Ureter (tissue), 1 donor: ENCODE measurements at places on chromosomes 7 and 10. TPM values are rescaled to one million over a fixed set of nuclear protein-coding genes. Genes with fewer than 3 reads are reported as not detected.

The GJD4 gene
- not detected for total RNA-seq

The WDR86 gene
- 4.3 TPM for total RNA-seq

The C7orf57 gene
- total RNA-seq = 0.42 TPM

The DRGX gene
- not detected for total RNA-seq

The AKR1C8 gene
- not detected for total RNA-seq

The NME8 gene
- total RNA-seq = 1.5 TPM

The CUBN gene
- 2.4 TPM for total RNA-seq

The IFIT1 gene
- total RNA-seq = 4.1 TPM

The LANCL2 gene
- 16.8 TPM for total RNA-seq

The COG5 gene
- total RNA-seq = 63.4 TPM

The ABCA13 gene
- total RNA-seq = 5.2 TPM

The NRP1 gene
- total RNA-seq = 68.3 TPM

The PON3 gene
- 5.5 TPM for total RNA-seq

The PRSS2 gene
- total RNA-seq = not detected

The ZNF365 gene
- total RNA-seq = 0.21 TPM

The UMAD1 gene
- 19.2 TPM for total RNA-seq
